NCI-H2107 (cell line): ENCODE measurements at places on chromosomes 4 and X.

DNA sequence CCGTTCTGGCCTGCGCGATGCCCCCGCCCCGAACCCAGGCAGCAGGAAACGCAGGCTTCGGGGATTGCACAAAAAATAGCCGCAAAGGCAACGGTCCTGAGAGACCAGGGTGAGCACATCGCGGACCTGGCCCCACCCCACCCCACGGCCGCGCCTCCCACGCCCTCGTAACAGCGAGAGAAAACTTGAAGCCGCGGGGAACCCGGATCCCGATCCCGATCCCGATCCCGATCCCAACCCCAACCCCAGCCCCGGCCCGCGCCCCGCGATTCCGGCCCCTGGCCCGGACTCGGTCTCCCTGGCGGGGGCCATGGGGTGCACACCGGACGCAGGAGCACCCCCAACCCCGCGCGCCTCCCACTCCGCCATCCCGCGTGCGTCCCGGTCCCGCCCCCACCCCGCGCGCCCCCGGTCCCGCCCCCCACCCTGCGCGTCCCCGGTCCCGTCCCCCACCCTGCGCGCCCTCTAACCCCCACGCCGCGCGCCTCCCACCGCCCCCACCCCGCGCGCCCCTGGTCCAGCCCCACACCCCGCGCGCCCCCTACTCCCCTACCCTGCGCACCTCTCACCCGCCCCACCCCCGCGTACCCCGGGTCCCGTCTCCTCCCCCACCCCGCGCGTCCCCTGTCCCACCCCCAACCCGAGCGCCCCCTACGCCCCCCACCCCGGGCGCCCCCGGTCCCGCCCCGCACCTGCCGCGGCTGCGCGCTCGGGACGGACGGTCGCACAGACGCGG is 29.0 kb downstream of the NOP14 start:
- no peak for DNase-seq

GRCh38 chrX:37314531-37314930 is 34.6 kb upstream of the PRRG1 start:
- DNase-seq, result no peak

DNA sequence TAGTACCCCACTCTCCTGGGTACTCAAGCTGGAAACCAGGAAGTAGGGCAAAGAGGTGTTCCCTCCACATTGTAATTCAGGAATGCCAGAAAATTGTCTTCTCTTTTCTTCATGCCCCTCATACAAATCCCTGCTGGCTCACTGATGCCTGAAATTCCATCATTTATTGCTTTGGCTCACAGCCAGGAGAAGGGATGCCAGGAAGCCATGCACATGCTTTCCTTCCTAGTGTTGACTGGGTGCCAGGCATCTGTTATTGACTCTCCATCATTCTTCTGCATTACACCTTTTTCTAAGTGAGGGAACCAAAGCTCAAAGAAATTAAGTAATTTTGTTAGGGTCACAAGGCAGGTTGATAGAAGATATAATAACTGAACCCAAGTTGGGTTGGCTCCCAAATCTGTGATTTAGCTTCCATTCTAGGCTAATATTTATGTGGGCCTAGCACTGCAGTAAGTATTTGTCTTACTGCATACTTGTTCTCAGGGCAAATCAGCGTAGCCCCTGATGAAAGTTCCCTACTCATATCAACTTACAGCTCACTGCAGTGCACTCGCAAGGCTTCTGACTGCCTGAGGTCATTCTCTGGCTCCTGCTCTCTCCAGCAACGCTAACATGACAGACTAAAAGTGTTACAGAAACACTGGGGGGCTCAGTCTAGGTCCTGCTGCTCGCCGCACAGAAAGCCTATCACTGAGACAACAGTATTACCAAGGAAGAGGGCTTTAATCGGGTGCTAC is 89.0 kb downstream of the TRAPPC11 start:
- no peak for DNase-seq

- peak; percentile 63 for DNase-seq
Measured at GRCh38 chrX:47366041-47366722, 4.2 kb upstream of the ZNF157 start.

DNA sequence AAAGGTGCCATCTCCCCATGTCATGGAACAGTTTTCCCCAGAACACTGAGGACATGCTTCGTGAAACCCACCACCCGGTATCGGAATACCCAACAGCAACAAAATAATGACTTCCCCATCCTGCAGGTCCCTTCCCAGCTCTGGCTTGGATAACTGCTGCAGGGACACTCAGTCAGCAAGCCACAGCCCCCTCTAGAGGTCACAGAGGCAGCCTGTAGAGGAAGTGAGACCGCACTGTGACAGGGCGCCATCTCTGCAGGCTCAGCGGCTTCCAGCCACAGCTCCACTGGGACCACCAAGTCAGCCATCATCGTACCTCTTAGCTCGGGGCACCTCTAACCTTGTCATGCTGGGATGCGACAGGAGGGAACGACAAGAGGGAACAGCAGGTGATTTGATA is 315.9 kb downstream of the LDB2 start:
- no peak for DNase-seq

DNA sequence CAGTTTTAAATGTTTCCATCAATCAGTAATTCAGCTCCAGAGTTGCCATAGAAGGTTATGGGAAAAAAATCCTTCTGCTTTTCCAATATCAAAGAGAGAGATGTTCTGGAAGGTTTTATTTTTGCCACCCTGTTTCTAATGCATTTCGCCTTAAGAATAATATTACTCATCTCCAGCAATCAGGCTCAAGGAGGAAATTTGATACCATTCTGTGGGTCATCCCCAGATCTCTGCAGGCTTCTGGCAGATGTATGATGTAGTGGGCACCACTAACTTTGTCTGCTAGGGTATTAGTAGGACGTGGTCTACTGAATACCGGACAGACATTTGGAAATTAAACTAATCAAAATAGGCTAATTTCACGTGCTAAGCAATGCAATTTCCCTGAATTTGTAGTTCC is 645.4 kb upstream of the TENM3 start:
- DNase-seq, result no peak

GRCh38 chr4:188023682-188024081 is 28.1 kb downstream of the ZFP42 start:
- no peak for DNase-seq

GRCh38 chrX:69016293-69016941 is 148.8 kb downstream of the PJA1 start:
- no peak for DNase-seq

DNA sequence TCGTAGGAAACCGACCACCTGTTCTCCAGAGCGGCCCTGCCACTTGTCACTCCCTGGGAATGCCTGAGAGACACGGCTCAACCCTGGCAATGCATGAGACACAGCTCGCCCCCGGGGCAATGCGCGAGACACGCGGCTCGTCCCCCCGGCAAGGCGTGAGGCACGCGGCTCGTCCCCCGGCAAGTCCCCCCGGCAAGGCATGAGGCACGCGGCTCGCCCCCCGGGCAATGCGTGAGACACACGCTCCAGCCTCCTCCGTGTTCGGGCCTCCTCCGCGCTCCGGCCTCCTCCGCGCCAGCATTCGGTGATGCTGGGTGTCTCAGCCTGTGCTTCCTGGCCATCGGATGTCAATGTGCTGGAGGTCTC is 27.5 kb upstream of the CPLX1 start:
- no peak for DNase-seq

- no peak for DNase-seq
Measured at GRCh38 chr4:120824946-120825345, 97.6 kb downstream of the PRDM5 start.

DNA sequence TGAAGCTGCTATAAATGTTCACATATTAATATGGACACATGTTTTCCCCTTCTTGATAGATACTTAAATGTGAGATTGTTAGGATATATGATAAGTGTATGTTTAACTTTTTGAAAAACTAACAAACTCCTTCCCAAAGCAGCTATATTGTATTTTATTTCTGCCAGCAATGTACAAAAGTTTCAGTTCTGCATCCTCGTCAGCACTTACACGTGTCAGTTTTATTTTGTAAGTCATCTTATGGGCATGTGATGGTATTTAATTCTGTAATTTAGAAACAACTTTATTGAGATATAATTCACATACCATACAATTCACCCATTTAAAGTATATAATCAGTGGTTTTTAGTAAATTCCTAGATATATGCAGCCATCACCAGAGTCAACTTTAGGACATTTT is 31.6 kb downstream of the RAPGEF2 start:
- no peak for DNase-seq

GRCh38 chr4:120000591-120001296 is 65.9 kb downstream of the MAD2L1 start:
- no peak for DNase-seq
